NCI-H146 (cell line): ENCODE measurements at places on chromosomes 16 and 17.

GRCh38 chr17:58956997-58957724 is 149.5 kb downstream of the TRIM37 start:
- no peak for DNase-seq

GRCh38 chr17:58084317-58084981 is 1.2 kb downstream of the DYNLL2 start:
- DNase-seq, result peak; percentile 60

DNA sequence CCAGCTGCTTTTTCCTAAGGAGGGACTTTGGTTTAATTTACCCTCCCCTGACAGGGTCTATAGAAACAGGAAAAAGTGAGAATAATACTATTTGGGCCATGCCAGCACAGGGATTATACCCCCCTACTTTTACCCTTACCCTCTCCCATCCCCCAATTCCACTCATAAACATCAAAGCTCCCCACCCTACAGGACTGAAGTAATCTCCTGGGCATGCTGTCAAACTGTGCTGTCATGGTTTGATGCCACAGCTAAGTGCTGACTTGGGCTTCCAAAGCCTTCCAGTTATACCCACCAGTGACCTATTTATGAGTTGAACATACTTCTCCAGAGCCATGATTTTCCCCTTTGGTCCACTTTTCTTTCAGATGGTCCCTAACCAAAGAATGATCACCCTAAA is 12.8 kb downstream of the PHF12 start:
- DNase-seq, result no peak

GRCh38 chr17:72120642-72121163 is at the start of gene SOX9:
Gene SOX9, plus strand, starts transcription at chr17:72121020. Its CDS starts 372 bp downstream, at chr17:72121392.
- peak; percentile 96 for DNase-seq

- DNase-seq, result no peak
These were observed 8.5 kb upstream of the WNT9B start for GRCh38 chr17:46842835-46843234.

GRCh38 chr16:23121024-23121423 is 28.2 kb downstream of the USP31 start:
- no peak for DNase-seq

- DNase-seq, result peak; percentile 17
These were observed 9.1 kb downstream of the FOXK2 start for GRCh38 chr17:82528484-82529265.

DNA sequence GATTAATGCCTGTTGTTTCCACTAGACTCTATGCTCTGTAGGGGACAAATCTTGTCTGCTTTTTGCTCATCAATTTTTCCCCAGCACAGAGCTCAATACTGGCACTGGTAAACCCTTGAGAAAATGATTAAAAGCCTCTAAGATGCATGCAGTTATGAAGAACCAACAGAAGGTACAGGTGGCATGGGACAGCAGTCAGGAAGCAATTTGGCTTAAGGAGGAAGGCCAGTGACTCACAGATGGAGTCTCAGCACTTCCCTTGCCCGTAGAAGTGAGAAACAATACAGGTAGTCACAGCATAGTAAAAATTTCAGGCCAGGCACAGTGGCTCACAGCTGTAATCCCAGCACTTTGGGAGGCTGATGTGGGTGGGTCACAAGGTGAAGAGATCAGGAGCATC is 504.7 kb upstream of the RBFOX1 start:
- no peak for DNase-seq

GRCh38 chr17:68777243-68777855 is 176.2 kb upstream of the FAM20A start:
- DNase-seq, result peak; percentile 12

DNA sequence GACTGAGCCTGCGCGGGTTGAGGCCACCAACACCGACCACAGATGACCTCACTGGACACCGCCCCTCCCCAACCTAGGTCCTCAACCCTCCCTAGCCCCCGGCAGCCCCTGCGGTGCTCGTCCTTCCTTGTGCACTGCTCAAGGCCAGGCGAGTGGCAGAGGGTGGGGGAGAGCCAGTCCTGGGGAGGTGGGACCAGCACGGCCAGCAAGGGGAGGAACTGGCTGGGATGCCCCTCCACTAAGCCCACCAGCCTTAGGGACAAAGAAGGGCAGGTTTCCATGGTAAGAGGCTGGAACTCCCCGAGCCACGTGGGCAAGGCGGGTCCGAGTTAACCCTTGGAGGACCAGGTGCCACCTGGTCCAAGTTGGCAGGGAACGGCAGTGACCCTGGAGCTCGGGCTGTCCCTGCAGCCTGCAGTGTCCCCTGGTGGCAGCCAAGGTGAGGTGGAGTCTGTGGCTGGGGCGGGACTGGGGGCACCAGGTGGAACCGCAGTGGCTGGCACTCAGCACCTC is 9.2 kb downstream of the FSCN2 start:
- peak; percentile 65 for DNase-seq

DNA sequence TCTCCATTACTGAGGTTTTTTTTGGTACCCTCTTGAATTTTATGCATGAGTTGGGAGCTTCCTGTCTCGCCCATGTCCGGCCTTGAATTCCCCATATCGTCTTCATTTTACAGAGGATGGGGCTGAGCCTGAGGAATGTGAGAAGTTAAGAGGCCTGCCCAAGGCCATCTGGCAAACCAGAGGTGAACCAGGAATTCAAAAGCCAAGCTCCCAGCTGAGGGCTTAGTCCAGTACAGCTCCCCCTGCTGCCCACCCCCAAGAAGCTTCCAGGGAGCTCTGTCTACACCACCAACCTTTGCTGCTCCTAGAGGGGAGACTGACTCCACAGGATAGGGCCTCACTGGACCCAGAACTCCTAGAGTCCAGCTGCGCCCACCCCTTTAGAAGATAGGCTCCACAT is 20.7 kb upstream of the C16orf78 start:
- DNase-seq, result peak; percentile 2

DNA sequence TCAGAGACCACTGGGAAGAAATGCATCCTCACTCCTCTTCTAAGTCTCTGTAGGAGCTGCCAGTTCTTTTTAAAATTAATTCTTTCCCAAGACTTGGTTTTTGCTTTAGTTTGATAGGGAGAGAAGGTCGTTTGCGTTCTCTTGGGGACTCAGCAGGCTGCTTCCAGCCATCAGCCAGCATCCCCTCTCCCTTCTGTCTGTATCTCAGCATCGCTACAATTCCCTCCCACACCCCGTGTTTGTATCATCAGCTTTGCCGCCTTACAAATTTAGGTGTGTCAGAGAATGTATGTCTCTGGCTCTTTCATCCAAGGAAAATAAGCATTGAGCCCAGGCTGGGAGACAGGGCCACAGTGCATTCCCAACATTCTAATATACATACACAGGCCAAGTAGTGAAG is 5.4 kb downstream of the HOXB6 start:
- DNase-seq, result no peak

- DNase-seq, result no peak
These were observed 21.4 kb downstream of the ZDHHC7 start for GRCh38 chr16:84989749-84990620.

DNA sequence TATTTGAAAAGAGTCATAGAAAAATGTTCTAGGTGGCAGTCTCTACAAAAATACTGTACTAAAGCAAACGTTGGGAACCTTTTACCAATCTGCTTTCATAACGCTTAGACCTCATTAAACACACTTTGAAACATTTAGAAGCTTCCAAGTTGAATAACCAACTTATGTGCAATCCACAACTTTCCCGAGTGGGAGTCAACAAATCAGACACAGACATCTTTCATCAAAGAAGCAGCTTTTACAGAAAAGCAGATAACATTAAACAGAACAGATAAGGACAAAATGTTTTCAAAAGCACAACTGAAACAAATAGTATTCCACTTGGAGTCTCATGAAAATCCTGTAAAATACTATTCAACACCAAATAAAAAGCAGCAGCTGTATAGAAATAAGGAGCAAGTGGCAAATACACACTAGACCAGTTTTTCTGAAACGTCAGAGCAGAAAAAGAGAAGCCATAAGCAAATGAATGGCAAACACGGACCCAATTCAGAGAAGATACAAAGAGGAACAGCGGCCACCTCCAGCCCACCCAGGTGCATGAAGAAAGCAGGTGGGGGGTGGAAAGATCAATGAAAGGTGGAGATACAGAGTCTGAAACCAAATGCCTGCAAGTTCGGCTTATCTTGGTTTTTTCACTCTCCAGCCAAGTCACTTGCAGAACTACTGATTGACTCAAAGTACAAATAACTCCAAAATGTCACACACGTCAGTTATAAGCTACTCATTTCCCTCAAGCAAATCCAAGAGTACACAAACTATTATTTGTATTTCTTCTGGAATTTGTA is 18.4 kb upstream of the FBF1 start:
- DNase-seq, result no peak

DNA sequence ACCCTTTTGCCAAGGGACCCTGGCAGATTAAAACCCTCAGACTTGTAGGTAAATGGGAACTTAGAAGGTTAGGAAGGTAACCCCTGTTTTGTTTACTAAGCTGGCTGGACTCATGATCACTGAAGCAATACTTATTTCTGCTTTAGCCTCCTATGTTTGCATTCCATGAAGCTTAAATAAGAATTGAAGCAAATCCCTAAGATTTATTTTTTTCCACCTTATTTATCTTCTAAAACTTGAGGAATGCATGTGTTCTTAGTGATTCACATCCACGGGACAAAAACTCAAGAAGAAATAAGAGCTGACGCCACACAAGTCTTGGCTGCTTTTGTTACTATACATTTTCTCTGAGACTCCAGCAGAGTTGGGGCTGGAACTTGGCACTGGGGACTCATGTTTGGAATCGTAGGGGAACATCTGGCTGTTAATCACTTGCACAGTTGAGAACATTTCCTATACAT is 35.5 kb downstream of the CLUAP1 start:
- no peak for DNase-seq

- DNase-seq, result no peak
These were observed 26.6 kb upstream of the ST6GALNAC1 start for GRCh38 chr17:76670020-76670717.

DNA sequence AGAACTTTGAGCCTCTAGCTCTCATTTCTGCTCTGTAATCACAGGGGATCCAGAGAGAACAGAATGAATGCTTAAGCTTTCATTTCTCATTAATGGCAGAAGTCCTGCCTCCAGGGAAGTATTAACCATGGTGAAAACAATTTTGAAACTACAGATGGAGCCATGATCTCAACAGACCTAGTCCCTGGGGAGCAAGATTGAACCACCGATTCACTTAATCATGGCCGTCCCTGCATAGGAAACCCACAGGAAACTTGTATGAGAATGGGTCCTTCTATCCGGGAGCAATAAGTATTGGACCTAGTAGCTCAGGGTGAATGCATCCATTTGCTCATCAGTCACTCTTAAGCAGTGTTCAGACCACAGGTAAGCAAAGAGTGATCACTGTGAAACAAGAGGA is 40.2 kb upstream of the CLEC18A start:
- DNase-seq, result no peak

DNA sequence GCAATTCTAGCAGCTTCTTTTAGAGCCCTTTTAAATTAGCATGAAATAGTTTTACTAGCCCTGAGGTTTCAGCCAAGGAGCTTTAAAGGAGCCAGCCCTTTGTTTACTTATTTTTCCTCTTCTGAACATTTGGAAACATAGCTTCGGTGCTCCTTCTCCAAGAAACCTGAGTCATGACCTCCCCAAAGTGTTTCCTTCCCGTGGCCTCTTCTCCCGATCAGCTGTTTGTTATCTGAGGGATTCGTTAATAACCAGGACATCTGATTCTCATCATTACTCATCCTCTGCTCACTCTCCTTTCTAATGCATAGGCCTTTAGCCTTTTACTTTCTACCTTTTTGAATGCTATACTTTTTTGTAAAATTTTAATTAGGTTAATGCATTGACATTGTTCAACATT is 204.5 kb downstream of the WWOX start:
- no peak for DNase-seq

GRCh38 chr17:16929035-16929680 is 42.8 kb downstream of the TNFRSF13B start:
- DNase-seq, result no peak

DNA sequence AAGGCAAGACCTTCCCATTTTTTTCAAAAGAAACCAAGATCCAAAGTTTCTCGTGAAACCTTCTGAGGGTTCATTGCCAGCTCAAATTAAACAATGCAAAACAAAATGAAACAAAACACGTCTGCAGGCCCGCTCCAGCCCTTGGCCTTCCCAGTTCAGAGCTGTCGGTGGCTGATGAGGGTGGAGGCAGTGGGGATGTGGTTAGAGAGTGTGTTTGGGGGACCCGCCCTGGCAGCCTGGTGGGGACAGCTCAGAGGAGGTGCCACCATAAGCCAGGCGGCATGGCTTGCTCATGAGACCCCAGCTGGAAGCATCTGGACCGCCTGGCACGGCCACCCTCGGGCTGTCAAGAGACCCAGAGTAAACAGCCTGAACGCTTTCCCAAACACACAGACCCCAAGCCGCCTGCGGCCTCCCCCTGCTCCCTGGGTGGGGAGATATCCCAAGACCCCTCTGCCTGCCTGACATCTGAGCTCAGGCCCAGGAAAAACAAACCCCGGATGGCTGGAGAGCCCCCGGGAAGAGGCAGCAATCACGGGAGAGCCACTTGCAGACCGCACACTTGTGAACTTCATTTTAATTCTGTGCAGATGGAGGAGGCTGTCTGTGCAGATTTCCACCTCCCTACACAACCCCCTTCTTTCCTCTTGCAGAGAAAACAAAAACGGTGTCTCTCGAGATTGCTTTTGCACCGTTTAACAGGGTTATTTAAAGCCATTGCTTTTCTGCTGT is 35.4 kb upstream of the LITAF start:
- DNase-seq, result no peak

DNA sequence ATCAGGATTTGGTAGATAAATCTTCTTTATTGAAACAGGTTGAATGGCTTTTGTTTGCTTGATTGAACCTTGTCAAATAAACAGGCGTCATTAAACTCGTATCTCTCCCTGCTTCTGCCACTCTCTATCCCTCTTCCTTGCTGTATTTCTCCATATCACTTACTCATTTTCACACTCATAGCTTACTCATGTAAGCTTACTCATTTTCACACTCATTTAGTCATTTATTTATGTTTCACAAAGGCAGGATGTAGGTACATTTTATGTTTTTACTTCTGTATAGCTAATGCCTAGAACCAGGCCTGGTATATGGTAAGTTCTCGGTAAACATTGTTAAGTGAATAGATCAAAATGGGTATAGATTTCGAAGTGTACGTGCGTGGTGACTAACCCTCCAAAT is 450.0 kb downstream of the PMP22 start:
- DNase-seq, result no peak

GRCh38 chr16:87829988-87830672 is 39.2 kb downstream of the SLC7A5 start:
- DNase-seq, result no peak

- DNase-seq, result no peak
These were observed 498.5 kb downstream of the WWOX start for GRCh38 chr16:78597809-78598570.

DNA sequence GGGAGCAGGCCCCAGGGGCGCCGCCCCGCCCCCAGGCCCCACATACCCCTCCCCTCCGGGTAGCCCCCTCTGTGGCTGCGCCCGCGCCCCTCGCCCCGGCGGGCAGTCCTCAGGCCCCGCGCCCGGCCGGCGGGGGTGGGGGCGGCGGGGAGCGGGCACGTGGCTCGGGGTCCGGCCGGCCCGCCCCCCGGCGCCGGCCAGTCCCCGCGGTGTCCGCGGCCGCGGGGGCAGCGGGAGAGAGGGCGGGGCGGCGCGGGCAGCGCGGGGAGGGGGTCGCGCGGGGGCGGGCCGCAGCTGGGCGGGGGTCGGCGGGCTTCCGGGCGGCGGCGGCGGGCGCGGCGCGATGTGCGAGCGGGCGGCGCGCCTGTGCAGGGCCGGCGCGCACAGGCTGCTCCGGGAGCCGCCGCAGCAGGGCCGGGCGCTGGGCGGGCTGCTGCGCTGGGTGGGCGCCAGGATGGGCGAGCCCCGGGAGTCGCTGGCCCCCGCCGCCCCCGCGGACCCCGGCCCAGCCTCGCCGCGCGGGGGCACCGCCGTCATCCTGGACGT is 335 bp downstream of the NECAB2 start:
- DNase-seq, result peak; percentile 44

GRCh38 chr17:74430706-74431567 is 951 bp upstream of the GPRC5C start:
- DNase-seq, result peak; percentile 49

- no peak for DNase-seq
These were observed 9.2 kb downstream of the STAT3 start for GRCh38 chr17:42378959-42379594.
